ENCODE measurements at places on chromosomes 2 and 18. TPM values are rescaled to one million over a fixed set of nuclear protein-coding genes. Genes with fewer than 3 reads are reported as not detected.

DNA sequence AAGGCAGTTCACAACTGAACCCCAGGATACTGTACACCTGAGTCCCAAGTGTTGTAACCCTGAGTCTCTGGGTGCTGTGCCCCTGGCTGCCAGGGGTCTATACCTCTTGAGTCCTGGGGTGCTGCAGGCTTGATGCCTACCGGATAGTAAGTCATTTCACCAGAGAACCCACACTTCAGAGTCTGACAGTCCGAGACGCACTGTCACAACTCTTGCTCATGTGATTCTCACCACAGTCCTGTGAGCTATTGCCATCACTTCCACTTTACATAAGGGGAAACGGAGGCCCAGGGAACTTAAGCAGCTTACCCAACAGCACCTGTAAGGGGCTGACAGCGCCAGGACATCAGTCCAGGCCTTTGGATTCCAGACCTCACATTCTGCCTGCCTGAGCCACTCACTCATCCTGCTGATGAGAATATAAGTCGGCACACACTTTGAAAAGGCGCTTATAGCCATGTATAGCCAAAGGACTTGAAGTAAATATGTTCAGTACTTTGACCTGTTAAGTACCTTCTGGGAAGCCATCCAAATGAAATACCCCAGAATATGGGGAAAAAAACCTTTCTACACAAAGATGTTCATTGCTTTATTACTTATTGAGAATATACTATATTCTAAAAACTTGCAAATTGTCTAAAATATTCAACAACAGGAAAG, 180.7 kb upstream of the ID2 start:
- peak; percentile 64 for DNase-seq

- peak; percentile 47 for DNase-seq
Observed at GRCh38 chr2:238920601-238921001, 72.7 kb downstream of the TWIST2 start.

MEP1B gene
- not detected for polyA plus RNA-seq

GRCh38 chr2:216017365-216017764, 4.0 kb upstream of the MREG start:
- DNase-seq: no peak

DNA sequence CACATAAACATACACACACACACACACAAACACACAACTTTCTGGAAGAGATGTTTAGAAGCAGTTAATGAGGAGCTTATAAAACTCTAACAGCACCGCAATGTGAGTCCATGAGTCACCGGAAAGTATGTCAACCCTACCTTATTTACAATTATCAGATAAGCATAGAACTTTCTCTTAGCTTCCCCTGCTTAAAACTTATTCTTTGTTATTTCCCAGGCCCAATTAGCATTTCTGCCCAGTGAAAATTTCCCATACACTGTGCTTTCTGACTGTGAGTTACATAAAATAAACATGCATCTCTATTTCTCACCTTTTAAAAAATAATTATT, 737.6 kb downstream of the LRP1B start:
- DNase-seq: no peak

GRCh38 chr18:77807650-77808049, 558.0 kb downstream of the GALR1 start:
- no peak for DNase-seq

- no peak for DNase-seq
Observed at GRCh38 chr2:39697454-39697853, 31.7 kb downstream of the TMEM178A start.

DNA sequence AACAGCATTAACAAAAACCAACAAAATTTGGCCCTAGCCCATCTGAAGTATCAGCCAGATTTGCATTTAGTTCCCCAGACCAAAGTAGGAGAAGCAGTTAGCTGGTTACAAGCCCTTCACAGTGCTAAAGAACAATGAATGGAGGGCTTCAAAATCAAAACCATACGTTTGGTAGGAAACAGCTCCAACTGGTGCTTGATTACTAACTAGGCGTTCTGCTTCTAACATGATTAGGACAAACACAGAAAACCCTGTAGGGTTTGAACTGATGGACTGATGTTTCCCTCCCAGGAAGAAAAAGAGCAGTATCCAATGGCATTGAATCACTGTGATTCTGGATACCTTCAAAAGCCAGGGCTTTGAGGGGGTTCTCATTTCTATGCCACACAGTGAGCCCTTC, 20.5 kb upstream of the STAT4 start:
- no peak for DNase-seq

DNA sequence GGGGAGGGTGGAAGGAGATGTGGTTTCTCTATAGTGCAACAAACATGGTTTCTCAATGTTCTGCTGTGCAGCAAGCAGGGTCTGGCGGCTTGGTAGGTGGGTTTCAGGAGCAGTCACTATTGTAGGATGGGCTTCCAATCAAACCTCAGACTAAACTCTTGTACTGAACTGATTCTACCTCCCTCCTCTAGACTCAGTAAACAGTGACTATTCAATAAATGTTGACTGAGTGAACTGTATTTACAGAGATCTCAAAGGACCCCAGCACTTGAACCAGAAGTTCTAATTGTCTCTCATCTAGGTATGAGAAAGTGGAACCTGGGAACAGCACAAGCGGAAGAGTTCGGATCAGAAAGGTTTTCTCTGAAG, 26.8 kb upstream of the CYP27A1 start:
- DNase-seq: no peak

- no peak for DNase-seq
Observed at GRCh38 chr2:226064932-226065570, 665.5 kb downstream of the NYAP2 start.

POMC gene
- 8.8 TPM for polyA plus RNA-seq

- no peak for DNase-seq
Observed at GRCh38 chr2:38386377-38386776, 9.3 kb upstream of the ATL2 start.

ADRA2B gene
- 1.8 TPM for polyA plus RNA-seq

MROH2A gene
- not detected for polyA plus RNA-seq

DNA sequence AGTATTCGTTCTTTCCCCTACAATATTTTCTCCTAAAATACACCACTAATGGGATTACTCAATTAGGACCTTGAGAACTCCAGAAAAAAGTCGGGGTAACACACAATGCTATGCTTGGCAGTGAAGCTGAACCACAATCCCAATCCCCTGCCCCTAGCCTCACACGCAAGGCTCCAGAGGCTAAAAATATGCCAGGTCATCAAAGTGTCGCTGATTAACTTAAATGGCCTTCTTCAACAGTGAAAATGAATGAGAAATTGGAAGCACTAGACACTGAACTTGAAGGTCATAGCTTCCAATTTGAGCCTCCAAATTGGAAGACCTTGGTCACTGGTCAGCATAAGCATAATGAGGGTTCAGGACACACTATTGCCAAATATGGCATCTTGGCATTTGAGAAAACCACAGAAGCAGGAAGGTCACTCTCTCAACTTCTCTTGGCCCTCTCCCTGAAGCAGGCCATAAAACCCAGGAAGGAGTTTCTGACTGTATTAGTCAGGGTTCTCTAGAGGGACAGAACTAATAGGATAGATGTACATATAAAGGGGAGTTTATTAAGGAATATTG, 86.0 kb upstream of the SATB2 start:
- no peak for DNase-seq

DNA sequence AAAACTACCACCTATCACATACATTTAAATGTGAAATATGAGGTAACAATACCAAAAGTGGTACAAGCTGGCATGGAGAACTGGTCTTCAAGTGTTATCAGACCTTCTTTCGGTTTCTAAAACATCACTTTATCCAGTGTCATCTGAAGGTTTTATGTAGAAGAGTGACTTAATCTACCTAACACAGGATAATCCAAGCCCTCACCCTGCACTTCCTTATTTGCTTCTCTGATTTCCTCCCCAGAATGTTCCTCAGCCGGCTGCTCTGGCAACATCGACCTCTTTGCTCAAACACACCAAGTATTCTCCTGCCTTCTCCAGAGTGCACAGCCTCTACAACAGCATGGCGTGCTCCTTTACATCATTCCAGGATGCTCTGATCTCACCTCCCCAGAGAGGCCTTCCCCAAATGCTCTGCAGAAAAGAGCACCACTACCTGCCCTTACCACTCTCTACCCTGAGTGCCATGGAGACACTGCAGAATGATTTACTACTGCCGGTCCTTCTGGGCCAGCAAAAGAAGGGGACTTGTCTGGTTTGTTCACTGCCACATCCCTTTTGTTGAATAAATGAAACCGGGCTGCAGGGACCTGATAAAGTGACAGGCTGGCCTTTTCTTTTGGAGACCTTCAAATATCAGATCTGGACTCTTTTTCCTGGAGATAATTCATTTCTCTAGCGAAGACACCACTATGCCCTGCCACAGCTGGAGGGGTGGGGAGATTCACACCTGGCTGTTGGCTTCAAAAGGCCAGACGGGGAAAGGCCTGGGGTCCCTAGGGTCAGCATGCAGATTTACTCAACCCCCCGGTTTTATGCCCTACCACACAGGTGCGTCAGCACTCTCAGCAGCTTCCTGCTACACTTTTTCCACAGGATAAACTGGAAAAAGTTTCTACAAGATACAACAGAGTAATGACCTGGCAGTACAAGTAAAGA, 42.0 kb downstream of the TTR start:
- DNase-seq: no peak

NAT8 gene
- 0.14 TPM for polyA plus RNA-seq

ALLC gene
- polyA plus RNA-seq: not detected

BOK gene
- 3.0 TPM for polyA plus RNA-seq

TYW5 gene
- 3.9 TPM for polyA plus RNA-seq

GRCh38 chr18:61388010-61388409, 54.8 kb downstream of the CDH20 start:
- DNase-seq: no peak

SRD5A2 gene
- 0.02 TPM for polyA plus RNA-seq

GRCh38 chr2:23346029-23346428, 39.0 kb upstream of the KLHL29 start:
- no peak for DNase-seq

DNA sequence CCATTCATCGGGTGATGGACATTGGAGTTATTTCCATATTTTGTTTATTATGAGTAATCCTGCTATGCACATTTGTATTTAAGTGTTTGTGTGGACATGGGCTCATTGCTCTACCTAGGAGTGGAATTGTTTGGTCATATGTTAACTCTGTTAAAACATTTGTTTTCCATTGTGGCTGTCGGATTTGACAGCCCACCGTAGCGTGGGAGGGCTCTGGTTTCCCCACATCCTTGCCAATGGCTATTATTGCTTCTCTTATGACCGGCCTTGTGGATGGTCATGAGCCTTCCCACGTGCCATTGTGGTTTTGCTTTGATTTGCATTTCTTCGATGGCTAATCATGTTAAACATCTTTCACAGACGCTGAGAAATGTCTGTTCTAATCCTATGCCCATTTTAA, 92.0 kb downstream of the ZNF236 start:
- DNase-seq: no peak

DNA sequence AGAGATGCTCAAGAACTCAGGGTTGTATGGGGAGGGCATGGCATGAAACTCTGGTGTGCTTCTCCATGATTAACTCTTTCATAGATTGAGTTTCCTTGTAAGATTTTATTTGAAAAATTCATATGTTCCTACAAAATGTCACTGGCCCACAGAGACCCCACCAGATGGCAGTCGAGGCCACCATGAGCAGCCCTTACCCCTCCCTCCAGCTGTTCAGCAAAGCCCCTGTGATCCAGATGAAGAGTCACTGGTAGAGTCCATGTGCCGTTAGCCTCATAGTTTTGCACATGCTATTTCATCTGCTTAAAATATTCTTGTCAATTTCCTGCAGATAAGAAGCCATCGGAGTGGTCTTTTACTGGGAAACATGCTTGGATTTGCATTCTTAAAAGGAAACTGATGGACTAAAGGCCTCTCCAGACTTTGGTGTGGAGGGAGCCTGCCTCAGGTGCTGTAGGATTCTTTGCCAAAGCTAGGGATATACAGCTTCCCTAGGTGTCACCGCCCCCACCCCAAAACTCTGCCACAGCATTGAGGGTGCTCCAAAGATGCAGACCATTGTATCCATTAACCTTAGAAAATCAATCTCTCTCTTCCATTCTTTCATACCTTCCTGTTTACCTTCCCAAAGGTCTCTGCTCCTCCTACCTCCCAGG, 18.8 kb downstream of the ZNF385B start:
- DNase-seq: no peak
